RWPE1 (cell line): ENCODE measurements at places on chromosomes 5 and 9.

GRCh38 chr5:16809395-16810207 lies 126.5 kb downstream of the MYO10 start:
- no peak for DNase-seq

DNA sequence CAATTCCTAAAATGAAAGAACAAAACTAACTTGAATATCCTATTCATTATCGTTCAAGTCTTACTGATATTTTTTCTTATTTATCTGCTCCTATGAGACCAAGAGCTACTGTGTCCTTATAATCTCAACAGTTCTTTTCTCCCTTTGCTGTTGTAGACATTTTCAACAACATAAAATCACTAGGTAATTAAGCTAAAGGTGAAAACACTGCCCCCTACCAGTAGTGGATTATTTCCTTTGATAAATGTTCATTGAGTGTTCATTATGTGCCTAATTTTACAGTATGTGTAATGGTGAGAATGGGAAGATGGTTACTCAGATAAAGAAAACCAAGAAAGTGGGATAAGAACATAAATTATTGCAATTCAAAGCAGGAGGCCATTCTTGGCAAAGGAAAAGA lies 41.4 kb upstream of the PAPPA start:
- DNase-seq: peak; percentile 32

GRCh38 chr9:17166346-17166745 lies 31.5 kb downstream of the CNTLN start:
- no peak for DNase-seq

DNA sequence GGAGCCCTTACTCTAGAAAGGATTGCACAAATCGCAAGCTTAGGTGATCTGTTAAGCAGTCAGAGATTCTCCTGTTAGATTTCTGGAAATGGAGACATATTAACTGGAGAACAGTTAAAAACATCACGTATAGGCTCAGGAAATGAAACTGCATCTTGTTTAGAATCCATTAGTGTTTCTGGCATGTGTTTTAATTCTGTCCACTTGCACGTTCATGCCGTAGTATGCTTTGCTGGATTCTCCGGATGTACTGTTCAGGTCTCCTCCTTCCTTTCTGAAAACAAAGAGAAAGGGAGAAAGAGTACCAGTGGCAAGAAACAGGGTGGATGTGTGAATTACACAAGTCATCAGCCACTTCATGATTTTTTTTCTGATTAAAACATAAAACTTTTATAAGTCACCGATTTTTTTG lies 2.5 kb upstream of the RGMB start:
- DNase-seq: no peak

DNA sequence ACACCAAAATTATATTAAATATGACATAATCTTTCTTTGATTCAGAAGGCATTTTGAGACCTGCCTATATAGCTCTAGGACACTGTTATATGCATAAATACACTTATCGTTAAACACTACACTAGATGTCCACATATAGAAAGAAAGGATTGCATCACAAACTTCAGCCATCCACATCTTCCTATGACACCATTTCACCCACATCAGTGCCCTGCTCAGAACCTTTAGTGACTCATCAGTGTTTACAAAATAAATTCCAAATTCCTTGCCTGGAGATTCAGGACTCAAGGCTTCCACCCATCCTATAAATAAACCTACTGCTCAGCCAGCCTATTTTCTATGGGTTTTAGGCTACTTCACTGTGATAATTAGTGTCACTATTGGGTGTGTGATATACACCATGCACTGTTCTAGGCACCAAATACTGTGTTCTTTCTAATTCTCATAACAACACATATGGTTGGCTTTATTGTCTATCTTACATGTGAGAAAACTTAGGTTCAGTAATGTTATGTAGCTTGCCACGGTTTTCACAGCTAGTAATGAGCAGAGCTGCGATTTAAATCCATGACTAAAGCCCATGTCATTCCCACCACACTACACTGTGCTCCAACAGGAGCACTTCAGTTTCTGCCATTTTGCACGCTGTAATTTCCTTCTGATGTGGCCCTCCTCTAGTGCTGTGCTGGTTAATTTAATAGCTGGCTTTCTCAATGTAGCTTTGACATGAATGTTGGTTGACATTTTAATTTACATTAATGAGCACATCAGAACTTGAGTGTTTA lies 103.3 kb downstream of the SREK1 start:
- peak; percentile 89 for DNase-seq

DNA sequence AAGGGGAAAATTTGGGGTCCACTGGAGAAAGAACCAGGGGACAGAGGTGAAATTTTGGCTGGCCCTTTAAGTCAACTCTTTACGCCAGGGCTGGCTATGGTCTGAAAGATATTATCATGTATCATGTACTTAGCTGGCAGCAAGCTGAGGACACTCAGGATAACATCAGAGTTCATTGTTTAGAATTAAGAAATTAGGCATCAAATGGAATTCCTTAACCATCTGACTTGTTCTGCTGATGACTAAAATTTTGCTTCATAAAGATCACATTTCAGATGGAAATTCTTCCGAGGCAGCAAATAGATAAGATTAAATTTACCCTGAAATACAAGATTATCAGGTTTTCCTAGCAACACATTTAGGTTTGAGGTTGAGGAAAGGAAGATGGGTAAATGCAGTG lies 269.4 kb upstream of the KLF9 start:
- no peak for DNase-seq

DNA sequence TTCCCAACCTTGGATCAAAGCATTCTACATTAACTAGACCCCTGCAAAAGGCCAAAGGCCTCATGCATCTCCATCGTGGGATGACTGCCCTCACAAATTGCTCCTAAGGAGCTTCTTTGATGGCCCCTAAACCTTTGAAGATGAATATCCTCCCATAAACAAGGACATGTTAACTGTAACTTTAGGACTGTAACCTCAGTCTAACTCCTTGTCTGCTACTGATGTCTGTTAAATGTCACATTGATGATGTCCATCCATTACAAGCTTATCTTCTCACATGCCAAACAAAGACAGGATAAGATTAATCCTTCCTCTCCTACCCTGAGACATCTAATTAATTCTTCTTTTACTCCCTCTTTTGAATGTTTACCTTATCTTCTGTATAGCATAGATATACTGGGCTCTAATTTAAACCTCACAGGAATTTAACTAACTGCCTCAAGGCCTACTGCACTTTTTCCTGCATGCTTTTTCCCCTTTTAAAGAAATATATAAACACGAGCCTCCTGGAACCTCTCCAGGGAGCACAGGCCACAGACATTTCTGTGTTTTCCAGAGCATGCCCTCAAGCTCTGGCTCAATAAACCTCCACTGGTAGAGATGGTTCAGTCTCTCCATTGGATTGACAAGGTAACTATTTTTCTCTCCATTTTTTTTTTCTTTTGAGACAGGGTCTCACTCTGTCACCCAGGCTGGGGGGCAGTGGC lies 90.6 kb upstream of the SLC25A48 start:
- DNase-seq: no peak

GRCh38 chr9:123468541-123468940 lies 112.5 kb downstream of the CRB2 start:
- no peak for DNase-seq

DNA sequence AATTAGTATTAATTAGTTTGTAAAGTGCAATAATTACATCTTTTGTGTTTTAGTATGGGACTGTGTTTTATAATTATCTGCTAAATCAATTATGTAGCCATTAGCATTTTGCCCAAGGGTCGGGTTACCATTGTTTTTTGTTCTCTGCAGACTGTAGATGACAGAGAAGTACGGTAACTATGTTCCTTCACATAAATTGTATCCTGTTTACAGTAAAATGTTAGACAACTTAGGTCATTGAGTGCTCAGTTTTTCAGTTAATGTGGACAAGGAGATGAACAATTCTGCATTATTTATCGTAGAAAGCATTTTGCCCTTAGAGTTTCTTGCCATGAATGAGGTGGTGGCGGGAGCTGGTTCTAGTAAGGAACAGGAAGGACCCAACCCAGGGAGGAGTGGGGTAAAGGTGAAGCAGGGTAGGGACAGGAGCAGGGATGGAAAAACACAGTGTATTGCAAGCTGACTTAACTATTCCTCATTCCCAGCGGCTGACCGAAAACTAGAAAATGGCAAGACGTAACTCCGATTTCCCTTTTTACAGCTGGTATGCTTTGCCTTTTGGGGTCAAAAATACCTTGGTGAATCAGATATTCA lies 243.7 kb upstream of the SLC24A2 start:
- no peak for DNase-seq

DNA sequence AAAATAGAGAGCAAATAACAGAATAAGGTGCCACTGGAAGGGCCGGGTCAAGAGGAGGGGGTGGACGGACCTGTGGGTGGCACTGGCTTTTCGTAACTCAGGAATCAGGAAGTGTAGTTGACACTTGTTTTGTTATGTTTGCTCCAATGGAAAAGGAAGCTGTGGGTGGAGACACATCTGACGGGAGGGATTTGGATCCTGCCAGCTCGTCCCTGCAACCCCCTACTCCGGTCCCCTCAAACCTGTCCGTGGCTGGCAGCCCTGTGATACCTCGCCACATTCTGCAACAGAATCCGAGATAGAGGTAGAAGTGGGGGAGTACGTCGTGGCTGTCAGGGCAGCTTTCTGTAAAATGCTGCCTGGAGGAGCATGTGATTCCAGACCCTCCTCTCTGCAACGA lies 104.2 kb upstream of the IER5L start:
- DNase-seq: no peak

DNA sequence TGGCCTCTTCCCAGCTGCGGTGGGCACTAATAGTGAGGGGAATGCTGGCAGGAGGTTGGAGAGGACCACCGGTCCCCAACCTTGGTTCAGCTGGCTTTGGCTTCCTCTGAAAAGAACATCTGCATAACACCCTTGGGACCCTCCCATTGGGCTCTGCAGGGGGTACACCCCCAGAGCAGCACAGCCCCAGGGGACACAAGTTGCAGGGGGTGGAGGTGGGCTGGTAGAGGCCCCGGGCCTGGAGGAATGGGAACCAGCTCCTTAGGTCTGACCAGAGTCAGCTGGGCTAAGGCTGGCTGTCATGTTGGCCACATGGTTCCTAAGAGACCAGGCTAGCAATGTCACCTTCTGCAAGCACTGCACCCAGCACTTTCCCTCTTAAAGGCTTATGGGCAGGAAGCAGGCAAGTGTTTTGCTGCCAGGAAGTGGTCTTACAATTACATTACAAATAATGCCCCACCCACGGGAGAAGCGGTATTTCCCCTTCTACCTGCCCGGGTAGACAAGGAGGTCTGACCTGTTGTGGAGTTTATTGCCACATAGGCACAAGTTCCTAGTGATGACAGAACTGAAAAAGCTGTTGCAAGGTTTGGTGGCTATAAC lies 18.1 kb downstream of the GCNT4 start:
- DNase-seq: no peak

DNA sequence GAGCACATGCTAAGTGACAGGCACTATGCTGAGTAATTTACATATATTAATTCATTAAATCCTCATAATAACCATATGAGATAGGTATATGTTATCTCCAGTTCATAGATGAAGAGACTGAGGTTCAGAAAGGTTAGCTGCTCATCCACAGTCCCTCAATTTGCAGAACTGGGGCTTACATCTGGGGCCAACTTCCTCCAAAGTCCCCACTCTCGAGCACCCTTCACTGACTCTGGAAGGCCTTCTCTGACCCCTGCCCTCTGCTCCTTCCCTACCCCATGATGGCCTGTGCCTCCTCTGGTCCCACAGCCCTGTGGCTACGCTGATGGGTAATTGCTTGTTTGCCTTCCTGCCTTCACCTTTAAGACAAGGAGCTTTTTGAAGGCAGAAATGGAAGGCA lies 71.6 kb downstream of the C5orf15 start:
- no peak for DNase-seq

DNA sequence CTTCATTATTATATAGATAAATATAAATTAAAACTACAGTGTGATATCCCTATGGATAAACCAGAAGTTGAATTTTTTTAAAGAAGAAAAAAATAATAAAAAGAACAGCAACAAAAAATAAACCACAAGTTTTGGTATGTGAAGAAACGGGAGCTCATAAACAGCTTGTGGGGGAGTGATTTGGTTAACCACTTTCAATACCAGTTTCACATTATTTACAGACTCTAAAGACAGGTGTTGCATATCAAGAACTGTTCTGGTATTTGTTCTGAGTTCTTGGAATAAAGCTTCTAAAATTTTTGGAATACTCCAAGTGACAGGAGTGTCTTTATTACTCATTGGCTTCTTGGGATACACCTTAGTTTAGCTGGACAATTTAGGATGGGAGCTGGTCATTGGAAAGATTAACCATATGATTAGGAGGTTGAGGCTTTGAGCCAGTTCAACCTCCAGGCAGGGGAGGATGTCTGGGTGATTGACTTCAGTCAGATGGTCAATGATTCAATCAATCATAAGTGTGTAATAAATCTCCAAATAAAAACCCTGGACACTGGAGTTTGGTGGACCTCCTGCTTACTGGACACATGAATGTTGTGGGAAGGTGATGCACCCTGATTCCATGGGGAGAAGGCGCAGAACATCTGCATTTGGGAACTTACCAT lies 2223.1 kb upstream of the C9orf72 start:
- DNase-seq: no peak

GRCh38 chr9:134456756-134457305 lies 130.6 kb downstream of the RXRA start:
- DNase-seq: no peak

- DNase-seq: no peak
Observed at GRCh38 chr5:123645024-123645603, 133.1 kb downstream of the CSNK1G3 start.

DNA sequence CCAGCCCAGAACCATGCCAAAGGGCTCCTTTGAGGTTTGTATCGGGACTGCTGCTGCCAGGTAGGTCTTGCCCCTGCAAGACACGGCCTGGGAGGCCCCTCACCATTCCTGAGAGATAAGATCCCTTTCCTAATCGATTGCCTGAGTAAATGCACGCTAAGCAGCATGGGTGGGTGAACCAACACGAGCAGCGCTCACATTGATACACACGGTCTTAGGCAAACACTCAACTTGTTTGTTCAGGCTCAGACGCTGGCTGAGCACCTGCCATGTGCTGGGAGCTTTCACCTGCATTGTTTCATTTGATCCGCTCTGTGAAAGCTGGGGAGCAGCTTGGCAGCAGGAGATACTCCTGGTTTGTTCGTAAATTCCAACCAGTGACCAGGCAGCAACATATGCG lies 76.9 kb upstream of the NEURL1B start:
- no peak for DNase-seq

DNA sequence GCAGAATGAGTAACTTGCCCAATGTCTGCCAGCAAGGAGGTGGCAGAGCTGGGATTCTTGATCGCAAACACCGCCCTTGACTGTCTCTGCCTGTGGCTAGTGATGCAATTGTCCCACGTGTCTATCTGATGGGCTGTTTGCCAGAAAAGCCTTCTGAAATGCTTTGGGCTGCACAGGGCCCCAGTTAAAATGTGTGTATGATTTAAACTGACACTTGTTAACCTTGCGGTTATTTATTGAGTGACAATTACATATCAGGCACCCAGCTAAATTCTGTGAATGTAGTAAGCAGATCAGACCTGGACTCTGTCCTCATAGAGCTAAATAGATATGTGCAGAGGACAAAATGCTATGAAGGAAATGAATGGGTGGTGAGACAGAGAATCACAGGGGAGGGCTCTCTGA lies 11.6 kb upstream of the IL12B start:
- peak; percentile 89 for DNase-seq

GRCh38 chr5:178426326-178427130 lies 163.7 kb downstream of the COL23A1 start:
- DNase-seq: no peak
